ENCODE measurements at places on chromosomes 11 and 22.

GRCh38 chr11:1839924-1840779 lies 1.4 kb downstream of the TNNI2 start:
- DNase-seq, result peak; percentile 38

GRCh38 chr11:117300773-117301172 lies 9.6 kb downstream of the BACE1-AS start:
- DNase-seq, result no peak

- peak; percentile 66 for DNase-seq
Measured at GRCh38 chr22:46777609-46777970, 15.1 kb downstream of the TBC1D22A start.

DNA sequence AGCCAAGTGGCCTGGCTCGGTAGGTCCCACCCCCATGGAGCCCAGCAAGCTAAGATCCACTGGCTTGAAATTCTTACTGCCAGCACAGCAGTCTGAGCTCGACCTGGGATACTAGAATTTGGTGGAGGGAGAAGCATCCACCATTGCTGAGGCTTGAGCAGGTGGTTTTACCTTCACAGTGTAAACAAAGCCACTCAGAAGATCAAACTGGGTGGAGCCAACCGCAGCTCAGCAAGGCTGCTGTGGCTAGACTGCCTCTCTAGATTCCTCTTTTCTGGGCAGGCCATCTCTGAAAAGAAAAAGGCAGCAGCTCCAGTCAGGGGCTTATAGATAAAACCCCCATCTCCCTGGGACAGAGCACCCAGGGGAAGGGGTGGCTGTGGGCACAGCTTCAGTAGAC lies 22.3 kb upstream of the OR5B21 start:
- DNase-seq, result no peak

- DNase-seq, result peak; percentile 63
Measured at GRCh38 chr11:6418557-6419008, 311 bp downstream of the APBB1 start.

DNA sequence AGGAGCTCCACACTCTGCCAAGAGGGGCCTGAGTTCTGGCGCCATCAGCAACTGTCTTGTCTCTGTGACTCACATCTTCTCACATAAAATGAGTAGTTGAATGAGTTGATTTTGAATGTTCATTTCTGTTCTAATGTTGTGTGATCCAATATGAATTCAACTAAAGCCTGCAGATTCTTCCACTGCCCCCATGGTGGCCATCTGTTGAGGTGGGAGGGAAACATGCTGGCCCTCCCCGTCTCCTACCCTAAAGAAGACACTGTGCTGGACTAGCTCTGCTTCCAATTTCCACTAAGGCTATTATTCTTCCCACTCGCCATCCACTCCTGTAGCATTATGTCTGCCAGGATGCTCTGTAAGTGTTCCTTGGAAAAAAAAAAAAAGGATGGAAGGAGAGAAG lies 555.6 kb upstream of the LARGE1 start:
- no peak for DNase-seq

GRCh38 chr11:41404109-41404508 lies 55.3 kb downstream of the LRRC4C start:
- DNase-seq, result no peak

GRCh38 chr11:117279711-117280376 lies 11.3 kb upstream of the BACE1-AS start:
- DNase-seq, result no peak

DNA sequence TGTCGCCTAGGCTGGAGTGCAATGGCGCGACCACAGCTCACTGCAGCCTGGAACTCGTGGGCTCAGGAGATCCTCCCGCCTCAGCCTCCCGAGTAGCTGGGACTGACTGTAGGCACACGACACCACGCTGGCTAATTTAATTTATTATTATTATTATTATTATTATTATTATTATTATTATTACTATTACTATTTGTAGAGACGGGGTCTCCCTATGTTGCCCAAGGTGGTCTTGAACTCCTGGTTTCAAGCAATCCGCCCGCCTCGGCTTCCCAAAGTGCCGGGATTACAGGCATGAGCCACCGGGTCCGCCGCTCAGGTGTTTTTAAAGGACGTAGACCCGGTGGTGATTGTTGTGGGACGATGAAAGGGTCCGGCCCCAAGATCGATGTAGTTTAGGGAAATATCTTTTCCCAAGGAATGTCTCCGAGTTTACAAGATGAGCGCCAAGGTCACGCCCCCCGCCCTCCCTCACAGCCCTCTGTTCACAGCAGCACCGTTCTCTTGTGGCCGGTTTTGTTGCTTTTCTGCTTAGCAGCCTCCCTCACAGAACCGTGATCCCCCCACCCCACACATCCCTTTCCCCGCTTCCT lies 728 bp upstream of the POGLUT3 start:
- no peak for DNase-seq

DNA sequence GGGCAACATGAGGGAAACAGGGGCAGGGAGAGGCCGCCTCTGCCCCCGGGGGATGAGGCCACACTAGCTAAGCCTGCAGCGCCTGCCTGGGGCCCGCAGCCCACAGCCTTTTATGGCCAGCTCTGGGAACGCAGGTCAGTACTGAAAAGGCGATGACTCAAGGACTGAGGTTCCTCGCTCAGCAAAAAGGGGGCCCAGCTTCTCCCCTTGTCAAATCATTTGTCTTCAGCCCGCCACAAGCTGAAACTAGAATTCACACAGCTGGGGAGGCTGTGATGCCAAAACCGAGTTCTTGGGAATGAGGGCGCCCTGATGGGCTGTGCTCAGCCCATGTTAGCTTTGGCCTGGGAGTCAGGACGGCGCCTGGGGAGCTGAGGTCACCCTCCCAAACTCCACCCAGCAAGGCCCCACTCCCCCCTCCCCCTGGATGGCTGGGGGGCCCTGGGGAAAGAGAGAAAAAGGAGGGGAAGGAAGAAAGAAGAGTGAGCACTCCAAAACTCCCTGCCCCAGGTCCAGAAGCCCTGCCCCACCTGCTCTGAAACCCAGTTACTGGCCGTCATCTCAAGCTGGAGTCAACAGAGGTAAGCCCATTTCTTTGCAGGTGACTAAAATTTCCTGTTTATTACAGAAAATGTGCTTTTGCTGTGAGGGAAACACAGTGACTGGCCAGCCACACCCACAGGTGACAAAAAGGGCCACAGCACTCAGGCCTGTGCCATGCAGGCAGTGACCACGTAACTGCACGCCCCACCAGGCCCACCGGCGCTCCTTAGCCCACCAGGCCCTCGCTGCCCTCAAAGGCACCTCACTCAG lies 13.7 kb downstream of the EHD1 start:
- peak; percentile 79 for DNase-seq

GRCh38 chr22:37277384-37277783 lies 4.9 kb upstream of the CYTH4 start:
- DNase-seq, result no peak

DNA sequence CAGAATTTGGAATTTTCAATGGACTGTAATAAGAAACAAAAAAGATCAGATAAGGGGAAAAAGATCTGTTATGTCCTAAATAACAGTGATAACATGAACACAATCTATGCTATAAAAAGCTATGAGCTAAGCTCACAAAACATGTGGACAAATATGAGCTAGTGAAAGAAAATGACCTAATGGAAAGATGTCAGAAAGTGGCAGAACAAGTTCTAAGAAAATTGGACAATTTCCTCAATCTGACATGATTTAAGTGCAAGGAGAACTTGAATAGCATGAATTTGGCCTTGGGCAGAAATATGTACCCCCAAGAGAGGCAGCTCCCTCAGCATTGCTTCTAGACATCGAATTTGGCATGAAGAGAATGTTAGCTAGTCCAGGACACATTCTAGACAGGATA lies 212.0 kb upstream of the PGR start:
- no peak for DNase-seq

DNA sequence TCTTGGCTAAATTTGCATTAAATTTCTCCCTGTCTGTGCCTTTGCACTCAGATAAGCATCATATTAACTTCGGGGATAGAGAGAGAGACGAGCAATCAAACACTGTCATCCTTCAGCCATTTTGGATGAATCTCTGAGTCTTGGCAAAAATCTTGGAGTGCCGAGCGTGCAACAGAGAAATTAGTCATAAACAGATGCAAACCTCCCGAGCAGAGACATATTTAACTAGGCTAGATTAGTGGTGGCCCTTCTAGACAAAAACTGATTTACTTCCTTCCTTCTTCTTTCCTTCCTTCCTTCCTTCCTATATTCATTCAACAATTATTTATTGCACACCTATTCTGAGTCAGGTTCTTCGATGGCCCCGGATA lies 114.4 kb upstream of the BLID start:
- DNase-seq, result no peak

GRCh38 chr11:2312232-2313042 lies 10.6 kb downstream of the TSPAN32 start:
- peak; percentile 82 for DNase-seq

DNA sequence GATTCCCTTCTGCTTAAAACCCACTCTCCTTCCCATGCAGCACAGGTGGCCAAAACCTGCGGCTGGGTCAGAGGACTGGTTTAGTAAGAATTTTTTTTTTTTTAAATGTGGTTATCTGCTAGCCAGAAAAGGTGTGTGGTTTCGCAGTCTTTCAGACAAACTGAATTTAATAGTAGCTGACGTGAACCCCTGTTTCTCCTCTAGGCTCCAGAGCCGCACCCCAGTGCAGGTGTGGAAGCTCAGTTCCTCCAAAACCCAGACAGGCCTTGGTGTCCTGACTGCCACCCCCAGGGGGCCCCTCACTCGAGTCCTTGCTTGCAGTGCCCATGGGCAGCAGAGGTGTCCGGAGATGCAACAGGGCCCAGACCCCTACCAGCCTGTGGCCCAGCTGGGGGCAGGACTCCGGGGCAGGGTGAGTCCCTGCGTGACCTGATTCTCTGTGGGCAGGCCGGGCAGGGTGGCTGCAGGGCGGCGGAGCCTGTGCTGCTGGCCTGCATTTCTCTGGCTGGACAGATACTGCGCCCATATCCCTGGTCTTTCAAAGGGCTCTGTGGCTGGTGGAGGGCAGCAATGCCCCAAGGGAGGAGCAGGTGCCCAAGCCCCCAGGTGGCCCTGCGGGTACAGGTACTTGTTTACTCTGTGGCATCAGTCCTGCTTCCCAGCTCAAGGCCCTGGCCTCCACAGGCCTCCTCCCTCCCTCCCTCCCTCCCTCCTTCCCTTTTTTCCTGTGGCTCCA lies 15.2 kb downstream of the KCNQ1 start:
- no peak for DNase-seq

GRCh38 chr22:45984316-45984916 lies 7.5 kb upstream of the WNT7B start:
- DNase-seq, result no peak

GRCh38 chr11:33696931-33697638 lies 3.5 kb downstream of the C11orf91 start:
- no peak for DNase-seq

- DNase-seq, result no peak
Measured at GRCh38 chr11:117186431-117186761, 7.9 kb downstream of the SIDT2 start.

- DNase-seq, result no peak
Measured at GRCh38 chr22:47816863-47817210, 1054.4 kb downstream of the TBC1D22A start.

DNA sequence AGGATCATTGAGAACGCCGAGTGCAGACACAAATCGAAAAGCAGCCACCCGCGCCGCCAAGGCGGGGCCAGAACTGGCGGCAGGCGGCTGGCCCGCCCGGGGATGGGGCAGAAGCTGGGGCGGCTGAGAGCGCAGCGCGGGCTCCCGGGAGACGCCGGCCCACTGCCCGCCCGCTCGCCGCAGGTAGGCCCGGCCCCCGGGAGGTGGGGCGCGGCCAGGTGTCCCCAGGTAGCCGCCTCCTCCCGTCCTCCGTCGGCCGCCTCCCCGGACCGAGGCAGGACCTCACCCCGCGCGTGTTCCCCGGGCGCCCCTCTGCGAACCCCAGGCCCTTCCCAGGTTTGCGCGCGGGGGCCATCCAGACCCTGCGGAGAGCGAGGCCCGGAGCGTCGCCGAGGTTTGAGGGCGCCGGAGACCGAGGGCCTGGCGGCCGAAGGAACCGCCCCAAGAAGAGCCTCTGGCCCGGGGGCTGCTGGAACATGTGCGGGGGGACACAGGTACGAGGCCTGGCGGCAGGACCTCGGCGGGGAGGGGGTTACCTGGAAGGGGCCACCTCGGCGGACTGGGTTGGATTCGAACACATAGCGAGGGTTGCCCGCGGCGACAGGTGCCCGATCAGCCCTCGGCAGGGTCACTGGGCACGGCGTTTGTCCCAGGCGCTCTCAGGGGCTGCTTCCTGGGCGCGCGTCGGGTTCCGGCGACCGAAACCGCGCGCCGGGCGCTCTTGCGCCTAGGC lies at the start of gene PRRG4:
TSS of gene PRRG4 (plus strand) at position 248 of the 733 bp plus-strand sequence. CDS start 603 bp downstream, outside the sequence.
- DNase-seq, result peak; percentile 40

- DNase-seq, result no peak
Measured at GRCh38 chr11:107744736-107745135, 32.9 kb upstream of the SLN start.

DNA sequence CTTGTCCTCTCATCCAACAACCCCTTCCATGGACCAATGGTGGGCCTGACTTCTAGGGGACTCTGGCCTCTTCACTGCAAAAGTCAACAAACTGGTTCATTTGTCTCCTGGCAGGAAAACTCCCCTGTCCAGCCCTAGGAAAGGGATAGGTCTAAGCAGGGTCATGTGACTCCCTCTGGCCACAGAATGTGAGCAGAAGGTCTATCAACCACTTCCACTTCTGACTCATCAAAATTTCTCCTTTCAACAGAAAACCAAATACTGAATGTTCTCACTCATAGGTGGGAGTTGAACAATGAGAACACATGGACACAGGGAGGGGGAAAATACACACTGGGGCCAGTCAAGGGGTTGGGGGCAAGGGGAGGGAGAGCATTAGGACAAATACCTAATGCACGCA lies 1.3 kb upstream of the ISX start:
- no peak for DNase-seq

GRCh38 chr11:115637599-115638241 lies 133.5 kb upstream of the CADM1 start:
- DNase-seq, result no peak

DNA sequence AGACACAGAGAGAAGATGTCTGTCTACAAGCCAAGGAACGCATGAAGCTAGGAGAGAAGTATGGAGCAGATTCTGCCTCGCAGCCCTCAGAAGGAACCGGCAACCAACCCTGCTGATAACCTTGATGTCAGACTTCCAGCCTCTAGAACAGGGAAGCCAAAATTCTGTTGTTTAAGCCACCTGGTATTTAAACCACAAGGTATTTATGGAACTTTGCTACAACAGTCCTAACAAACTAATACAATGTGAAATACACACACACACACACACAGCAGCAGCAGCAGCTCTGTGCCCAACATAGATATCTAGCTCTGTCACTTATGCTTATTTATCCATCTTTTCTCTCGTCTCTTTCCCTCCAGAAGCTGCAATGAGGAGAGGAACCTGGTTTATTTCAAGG lies 400.0 kb downstream of the ETS1 start:
- no peak for DNase-seq
